NT2/D1 (cell line): ENCODE measurements at places on chromosomes 1 and 21.

DNA sequence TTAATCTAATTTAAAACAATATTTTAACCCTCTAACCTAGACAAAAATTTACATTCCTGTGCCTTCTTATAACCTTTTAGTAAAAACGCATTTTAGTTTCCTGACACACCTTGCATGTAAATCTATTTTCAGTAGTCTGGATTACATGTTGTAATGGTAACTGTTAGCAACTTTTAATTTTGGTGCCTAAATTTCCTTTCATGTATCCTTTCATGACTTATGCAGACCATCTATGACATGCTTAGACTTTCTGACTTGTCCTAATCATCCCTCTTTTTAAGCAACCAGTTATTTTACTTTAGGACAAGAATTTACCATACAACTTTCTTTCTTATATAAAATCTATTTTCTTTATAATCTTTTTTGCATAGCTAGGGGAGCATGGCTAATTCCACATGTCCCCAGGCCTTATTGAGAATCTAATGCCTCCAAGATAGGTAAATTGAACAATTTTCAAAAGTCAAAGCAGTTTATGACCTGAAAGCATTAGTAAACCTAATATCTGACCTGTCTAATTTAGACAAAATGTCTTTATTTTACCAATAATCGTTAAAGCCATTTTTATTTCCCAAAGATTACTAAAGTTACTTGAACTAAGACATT is 57.5 kb upstream of the IL12RB2 start:
- DNase-seq: no peak

DNA sequence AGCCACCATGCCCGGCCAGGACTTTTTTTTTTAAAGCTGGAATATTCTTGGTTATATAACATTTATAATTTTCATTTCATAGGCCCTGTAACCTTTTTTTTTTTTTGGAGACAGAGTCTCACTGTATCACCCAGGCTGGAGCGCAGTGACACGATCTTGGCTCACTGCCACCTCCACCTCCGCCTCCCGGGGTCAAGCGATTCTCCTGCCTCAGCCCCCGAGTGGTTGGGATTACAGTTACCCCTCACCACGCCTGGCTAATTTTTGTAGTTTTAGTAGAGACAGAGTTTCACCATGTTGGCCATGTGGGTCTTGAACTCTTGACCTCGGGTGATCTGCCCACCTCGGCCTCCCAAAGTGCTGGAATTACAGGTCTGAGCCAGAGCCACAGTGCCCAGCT is 12.6 kb downstream of the ZYG11B start:
- DNase-seq: no peak

DNA sequence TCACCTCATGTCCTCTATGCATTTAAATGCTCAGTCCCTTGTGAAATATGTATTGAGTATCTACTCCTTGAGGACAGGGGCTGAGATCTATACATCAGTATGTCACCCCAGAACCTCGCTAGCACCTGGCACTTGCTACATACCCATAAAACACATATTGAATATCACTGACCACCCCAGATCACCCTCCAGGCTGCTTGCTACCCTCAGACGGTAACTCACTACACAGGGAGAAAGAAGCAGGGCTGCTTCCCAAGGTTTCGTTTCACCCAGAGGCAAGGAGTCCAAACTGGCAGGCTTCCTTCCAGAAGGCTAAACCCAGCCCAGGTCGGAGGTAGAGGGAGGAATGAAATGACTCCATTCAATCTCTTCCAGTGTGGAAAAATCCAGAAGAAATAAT is 8.5 kb downstream of the INKA2 start:
- DNase-seq: no peak

DNA sequence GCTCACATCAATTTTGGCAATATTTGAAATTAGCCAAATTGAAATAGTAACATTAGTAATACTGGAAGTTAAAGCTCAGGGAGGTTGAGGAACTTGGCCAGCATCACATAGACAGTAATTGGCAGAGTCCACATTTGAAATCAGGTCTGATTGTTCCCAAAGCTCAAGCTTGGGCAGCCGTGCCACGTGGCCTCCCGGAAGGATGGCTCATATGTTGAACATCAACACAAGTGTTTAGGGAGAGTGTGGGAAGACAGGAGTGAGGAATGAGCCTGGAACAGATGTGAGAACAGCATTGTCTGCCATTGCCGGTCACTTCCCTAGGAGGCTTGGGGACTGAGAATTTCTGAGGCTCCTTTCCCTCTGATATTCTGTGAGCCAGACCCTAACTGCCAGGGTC is 40.2 kb upstream of the RBM15 start:
- no peak for DNase-seq

- DNase-seq: no peak
Measured at GRCh38 chr1:214234635-214235025, 46.3 kb upstream of the SMYD2 start.
